ENCODE measurements at places on chromosomes 6 and 20. TPM values are rescaled to one million over a fixed set of nuclear protein-coding genes. Genes with fewer than 3 reads are reported as not detected.

GRCh38 chr6:71367756-71368155 is 79.1 kb downstream of the OGFRL1 start:
- DNase-seq: no peak

GRCh38 chr6:128239146-128239545 is 281.3 kb downstream of the PTPRK start:
- DNase-seq: no peak

DNA sequence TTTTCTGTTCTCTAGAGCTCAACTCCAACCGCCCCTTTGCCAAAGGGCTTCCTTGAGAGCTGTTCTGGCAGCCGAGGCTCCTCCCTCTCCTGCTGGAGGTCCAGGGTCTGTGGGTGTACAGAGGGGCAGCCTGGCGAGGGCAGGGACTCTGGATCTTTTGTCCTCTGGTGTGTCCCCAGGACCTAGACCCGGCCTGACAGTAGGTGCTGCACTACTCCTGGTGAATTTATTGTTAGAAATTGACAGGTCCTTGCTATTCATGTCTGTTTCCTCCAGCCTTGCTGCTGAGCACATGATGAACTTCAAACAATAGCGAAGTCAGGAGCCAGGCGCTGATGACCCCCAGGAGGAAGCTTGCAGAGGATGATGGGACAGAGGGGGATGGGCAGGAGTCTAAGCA is 234.7 kb upstream of the SULF2 start:
- no peak for DNase-seq

GRCh38 chr6:15436451-15436850 is 190.6 kb downstream of the JARID2 start:
- no peak for DNase-seq

DNA sequence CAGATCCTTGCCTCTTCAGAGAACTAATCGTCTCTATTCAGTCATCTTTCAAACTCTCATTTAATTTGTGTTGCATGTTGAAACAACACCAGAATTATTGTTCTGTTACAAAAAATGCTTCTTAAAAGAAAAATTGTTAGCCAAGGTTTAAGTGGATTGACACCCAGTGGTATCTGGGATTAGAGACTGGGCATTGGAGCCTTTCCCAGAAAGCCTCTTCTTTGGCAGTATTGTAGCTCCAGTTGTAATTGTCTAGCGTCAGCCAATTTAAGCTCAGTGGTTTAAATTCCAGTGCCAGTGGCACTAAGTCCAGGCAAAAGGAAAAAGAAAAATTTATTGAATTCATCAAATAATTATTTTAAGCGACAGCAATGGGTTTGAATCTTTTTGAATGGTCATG is 801 bp downstream of the CCDC28A start:
- DNase-seq: no peak

- DNase-seq: no peak
Measured at GRCh38 chr20:19427480-19427879, 215.0 kb downstream of the SLC24A3 start.

DNA sequence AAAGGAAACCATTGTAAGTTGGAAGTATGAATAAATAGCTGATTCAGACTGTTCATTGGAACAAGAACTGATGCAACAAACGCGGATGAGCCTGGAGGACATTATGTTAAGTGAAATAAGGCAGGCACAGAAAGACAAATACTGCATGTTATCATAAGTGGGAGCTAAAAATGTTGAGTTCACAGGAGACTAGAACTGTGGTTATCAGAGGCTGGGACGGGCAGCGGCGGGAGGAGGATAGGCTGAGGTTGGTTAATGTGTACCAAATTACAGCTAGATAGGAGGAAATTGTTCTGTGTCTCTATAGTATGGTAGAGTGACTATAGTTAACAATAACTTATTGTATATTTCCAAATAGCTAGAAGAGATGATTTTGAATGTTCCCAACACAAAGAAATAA is 40.8 kb downstream of the FAM229B start:
- no peak for DNase-seq

GRCh38 chr20:5065879-5066383 is 53.8 kb downstream of the PCNA start:
- peak; percentile 81 for DNase-seq

- no peak for DNase-seq
Measured at GRCh38 chr6:134351615-134352474, 33.9 kb upstream of the SGK1 start.

DNA sequence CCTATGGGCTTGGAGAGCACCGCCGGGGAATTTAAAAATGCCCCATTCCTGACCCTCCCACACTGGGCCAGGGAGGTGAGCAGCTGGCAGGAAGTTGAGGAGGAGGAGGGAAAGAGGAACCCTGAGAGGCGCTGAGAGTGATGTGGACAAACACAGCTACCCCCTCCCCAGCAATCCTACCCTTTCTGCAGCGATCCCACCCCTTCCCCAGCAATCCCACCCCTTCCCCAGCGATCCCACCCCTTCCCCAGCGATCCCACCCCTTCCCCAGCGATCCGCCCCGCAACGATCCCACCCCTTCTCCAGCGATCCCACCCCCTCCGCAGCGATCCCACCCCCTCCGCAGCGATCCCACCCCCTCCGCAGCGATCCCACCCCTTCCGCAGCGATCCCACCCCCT is 111.6 kb downstream of the SYCP2 start:
- no peak for DNase-seq

PRSS16 gene
- total RNA-seq: 0.16 TPM

NAPB gene
- total RNA-seq: 4.7 TPM

SMLR1 gene
- total RNA-seq: not detected

DCDC2 gene
- total RNA-seq: not detected

ANKRD6 gene
- 17.0 TPM for total RNA-seq

EMILIN3 gene
- 6.6 TPM for total RNA-seq

KCNQ5 gene
- total RNA-seq: not detected

PACSIN1 gene
- total RNA-seq: 10.8 TPM

Measured in Right ventricle myocardium inferior (tissue), 1 donor.